Effector memory CD4-positive, alpha-beta T cell (primary cell): ENCODE measurements at places on chromosomes 2 and 18.

DNA sequence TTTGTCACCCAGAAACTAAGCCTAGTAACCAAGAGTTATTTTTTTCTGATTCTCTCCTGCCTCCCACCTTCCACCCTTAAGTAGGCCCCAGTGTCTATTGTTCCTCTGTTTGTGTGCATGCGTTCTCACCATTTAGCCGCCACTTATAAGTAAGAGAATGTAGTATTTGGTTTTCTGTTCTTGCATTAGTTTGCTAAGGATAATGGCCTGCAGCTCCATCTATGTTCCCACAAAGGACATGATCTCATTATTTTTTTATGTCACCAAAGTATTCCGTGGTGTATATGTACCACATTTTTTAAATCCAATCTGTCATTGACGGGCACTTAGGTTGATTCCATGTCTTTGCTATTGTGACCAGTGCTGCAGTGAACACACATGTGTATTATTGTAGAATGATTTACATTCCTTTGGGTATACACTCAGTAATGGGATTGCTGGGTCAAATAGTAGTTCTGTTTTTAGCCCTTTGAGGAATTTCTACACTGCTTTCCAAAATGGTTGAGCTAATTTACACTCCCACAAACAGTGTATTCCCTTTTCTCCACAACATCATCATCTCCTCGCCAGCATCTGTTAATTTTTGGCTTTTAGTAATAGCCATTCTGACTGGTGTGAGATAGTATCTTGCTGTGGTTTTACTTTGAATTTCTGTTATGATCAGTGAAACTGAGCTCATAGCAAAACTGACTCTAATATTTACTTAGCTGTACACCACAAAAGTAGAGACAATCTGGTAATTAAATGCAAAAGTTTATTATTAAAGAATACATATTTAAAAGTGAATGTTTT lies 660.1 kb upstream of the SLC8A1 start:
- DNase-seq, result no peak

DNA sequence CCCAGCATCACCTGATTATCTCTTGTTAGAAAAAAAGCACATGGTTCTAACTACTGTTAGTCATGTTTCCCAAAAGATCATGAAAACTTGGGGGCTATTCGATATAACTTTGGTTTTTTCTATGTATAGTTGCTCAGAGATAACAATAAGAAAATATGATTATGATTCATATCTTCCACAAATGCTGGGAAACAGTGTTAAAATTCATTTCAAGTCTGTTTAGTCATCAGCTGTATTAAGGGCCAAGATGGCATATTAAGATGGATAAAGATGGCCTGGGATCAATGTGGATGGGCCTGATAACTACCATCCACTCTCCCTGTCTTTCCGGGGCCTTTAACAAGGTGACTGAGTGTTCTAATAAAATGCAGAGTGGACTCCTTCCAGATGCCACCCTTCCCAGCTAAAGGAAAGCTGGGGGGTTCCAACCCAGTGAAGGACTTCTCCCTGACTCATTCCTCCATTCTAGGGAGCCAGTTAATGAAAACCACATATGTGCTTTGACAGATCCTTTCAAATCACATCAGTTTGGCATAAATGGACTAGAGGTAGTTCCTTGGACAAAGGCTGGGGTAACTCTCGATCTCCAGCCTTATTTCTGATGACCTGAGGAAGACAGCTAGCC lies 221.6 kb downstream of the VAPA start:
- no peak for DNase-seq

GRCh38 chr18:48216639-48217257 lies 192.4 kb downstream of the ZBTB7C start:
- DNase-seq, result no peak

DNA sequence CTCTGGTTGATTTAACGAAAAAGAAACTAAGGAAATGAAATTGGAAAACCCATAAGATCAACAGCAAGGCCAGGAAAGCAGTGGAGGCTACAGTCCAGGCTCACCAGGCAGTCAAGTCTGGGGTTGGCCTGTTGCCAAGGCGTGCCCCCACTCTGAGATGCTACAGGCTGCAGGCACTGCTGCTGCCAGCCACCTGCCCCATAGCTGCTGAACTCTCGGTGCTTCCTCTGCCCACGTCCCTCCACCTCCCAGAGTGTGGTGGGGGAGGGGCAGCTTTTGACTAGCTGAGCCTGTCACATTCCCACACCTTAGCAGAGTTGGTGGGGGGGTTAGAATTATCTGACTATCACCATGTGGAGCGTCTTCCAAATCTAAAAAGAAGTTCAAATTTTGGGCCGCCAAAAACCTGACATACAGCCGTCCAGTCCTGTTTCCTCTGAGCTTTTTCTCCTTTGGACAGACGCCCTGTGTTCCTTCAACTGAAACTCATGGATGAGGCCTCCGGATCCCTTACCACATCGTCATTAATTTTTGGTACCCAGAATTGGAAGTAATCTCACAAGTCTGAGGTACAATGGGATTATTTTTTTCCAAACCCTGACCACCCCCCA lies 3.9 kb upstream of the SH3RF3 start:
- DNase-seq, result no peak

DNA sequence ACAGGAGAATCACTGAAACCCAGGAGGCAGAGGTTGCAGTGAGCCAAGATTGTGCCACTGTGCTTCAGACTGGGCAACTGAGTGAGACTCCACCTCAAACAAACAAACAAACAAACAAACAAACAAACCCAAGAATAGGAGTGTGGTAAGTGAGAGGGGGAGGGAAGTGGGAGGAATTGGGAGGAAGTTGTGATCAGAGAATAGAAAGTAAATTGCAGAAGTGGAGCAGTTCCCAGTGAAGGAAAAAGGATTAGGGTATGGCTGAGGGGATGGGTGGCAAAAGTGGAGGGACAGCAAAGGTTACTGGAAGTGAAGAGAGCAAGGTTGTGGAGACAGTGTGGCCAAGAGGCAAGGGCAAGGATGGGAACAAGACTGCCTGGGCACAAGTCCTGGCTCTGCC lies 41.1 kb upstream of the C1GALT1C1L start:
- no peak for DNase-seq

- DNase-seq, result peak; percentile 66
Observed at GRCh38 chr2:98465456-98466226, 21.0 kb downstream of the INPP4A start.

GRCh38 chr2:238433300-238433915 lies 6.7 kb downstream of the ASB1 start:
- no peak for DNase-seq

GRCh38 chr2:196988639-196989038 lies 62.1 kb upstream of the PGAP1 start:
- DNase-seq, result no peak

GRCh38 chr2:187576906-187577305 lies 22.7 kb upstream of the TFPI start:
- no peak for DNase-seq

- DNase-seq, result no peak
Observed at GRCh38 chr2:120769787-120770120, 34.1 kb downstream of the GLI2 start.

- DNase-seq, result no peak
Observed at GRCh38 chr18:24799720-24800119, 339.3 kb downstream of the HRH4 start.

- no peak for DNase-seq
Observed at GRCh38 chr18:79883461-79884293, 67.8 kb downstream of the SLC66A2 start.
